ENCODE measurements at places on chromosomes 6 and 20. TPM values are rescaled to one million over a fixed set of nuclear protein-coding genes. Genes with fewer than 3 reads are reported as not detected.

GRCh38 chr6:101439790-101440189 lies 46.3 kb downstream of the GRIK2 start:
- no peak for DNase-seq

GRCh38 chr6:80356000-80356399 lies 249.5 kb downstream of the BCKDHB start:
- DNase-seq = no peak

GRCh38 chr6:152698692-152699091 lies 995 bp downstream of the MYCT1 start:
- no peak for DNase-seq

DNA sequence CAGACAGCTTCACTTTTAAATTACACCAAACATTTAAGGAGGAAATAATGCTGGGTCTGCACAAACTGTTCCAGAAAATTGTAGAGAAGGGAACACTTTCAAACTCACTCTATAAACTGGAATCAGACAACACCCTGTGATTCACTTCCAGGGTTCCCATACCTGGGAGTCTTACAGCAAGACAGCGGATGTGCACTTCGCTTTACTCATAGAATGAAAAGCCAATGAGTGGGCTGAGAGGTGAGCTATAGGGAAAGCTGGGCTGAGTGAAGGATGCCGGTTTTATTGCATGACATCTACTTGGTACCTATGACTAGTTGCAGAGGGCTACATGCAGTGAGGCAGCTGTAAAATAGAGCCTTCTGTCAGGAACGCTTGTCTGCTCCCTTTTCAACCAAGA lies 152.1 kb downstream of the FNDC1 start:
- no peak for DNase-seq

GRCh38 chr6:6474170-6474920 lies 114.2 kb upstream of the LY86 start:
- no peak for DNase-seq

DNA sequence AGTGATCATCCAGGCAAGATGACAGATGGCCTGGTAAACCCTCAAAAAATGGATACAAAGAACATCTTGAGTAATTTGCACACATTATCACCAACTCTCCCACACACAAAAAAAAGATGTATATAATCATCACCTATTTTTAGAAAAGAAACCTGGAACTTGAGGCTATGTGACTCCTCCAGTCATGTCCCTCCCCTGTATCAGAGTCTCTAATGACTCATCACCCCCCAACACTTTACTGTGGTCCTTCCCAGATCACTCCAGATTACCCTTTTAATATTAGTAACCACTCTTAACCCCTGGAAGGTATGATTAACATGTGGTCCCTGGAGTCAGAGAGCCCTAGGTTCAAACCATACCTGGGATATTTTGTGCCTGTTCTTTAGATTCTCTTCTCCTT lies 144.8 kb downstream of the ZNF217 start:
- DNase-seq = no peak

- DNase-seq = no peak
Measured at GRCh38 chr6:37381579-37381978, 27.8 kb downstream of the RNF8 start.

DNA sequence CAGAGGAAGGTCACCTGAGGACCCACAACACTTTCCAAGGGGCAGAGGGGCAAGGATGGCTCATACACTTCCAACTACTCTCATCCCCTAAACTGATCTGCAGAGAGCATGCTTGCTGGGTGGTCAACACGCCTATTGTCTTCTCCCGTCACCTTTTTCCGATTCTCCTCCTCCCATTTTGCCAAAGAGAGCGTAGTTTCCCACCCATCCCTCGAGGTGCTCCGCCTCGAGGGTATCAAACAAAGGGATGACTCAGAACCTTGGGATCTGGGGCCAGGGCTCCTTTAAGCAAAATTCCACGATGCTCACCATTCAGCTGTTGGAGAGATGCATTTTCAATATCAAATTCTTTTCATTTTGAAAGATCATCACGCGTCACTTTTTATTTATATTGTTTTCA lies 507.5 kb upstream of the SULF2 start:
- DNase-seq = no peak

- no peak for DNase-seq
Measured at GRCh38 chr6:134427721-134428120, 109.8 kb upstream of the SGK1 start.

GRCh38 chr6:133749427-133749826 lies 139.5 kb upstream of the TCF21 start:
- DNase-seq = no peak

DNA sequence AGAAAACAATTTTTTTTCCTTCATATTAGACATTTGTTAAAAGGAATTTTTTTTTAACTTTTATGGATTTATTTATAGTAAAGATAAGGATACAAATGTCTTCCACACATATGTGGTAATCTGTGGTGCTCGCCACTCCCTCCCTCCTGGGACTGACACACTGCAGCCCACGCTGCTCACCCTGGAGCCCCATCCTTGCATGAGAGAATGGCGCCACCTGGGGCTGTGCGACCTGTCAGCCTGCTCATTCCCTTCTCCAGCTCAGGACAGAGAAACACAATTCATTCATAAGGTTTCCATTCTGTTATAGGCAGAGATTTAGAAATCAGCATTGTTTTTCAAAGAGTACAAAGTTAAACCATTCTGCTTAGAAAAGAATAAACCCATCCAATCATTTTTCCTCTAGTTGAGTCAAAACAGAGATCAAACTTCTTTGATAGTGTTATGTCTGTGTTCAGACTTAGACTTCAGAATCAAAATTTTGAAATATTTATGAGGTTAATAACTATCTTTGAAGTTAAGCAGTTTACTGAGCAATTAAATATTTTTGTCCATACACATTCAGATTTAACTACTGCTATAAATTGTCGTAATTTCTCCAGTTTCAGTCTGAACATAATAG lies 42.8 kb upstream of the DYNLRB1 start:
- no peak for DNase-seq

GRCh38 chr6:104506429-104506828 lies 353.3 kb downstream of the HACE1 start:
- DNase-seq = no peak

GRCh38 chr6:90086517-90086916 lies 192.2 kb downstream of the GJA10 start:
- DNase-seq = no peak

DNA sequence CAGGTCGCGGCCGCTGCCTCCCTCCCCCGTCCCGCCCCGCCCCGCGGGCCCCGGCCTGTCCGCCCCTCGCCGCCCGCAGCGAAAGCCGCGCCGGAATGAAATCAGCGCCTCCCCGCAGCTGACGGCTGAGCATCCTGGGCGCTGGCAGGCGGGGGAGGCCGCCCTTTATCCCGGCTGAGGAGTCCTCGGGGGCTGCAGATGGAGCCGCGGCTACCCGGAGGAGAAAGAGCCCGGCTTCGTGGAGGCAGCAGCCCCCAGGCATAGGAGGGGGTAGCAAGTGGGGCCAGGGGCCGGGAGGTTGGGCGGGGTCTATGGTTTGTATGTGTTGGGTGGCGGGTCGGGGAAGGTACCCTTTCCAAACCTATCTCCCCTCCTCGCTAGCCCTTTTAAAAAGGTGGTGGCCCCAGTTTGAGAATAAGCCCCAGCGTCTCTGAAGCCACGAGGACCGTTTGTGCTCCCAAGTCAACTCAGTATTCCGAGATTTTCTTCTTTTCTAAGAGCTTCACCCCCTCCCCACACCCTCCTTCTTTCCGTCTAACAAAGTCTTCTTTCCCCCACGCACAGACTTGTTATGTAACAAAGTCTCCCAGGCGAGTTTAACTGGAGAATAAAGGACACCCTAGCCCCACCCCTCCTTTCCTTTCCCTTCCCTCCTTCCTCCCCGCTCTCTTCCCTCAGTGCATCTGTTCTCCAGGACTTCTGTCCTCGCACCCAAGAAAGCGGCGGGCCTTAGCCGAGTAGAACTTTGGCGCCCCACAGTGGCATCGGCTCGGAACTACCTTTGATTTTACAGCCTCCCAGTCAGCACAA lies 11.0 kb downstream of the POU3F2 start:
- DNase-seq = peak; percentile 62

GRCh38 chr6:33372526-33373123 lies 19.0 kb upstream of the KIFC1 start:
- no peak for DNase-seq

DNA sequence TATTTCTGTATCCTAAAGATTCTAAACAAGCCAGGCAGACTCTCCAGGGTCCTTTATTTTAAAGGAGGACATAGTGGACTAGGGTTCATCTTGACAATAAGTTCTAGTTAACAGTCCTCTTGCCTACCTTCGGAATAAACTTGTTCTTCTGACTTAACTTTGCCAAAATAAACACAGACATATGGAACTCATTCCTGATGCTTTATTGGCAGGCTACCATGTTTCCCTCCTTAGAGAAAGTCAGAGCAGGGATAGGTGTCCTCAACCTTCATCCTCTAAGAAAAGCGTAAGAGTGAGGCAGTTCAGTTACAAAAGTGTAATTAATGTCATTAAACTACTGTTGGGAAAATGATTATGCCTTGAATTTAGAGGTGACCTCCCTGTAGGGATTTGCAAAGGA lies 46.9 kb upstream of the NRSN1 start:
- no peak for DNase-seq

- DNase-seq = no peak
Measured at GRCh38 chr6:11241793-11242201, 9.3 kb upstream of the NEDD9 start.

GRCh38 chr6:117605169-117605826 lies 3.0 kb upstream of the GOPC start:
- DNase-seq = peak; percentile 54

DNA sequence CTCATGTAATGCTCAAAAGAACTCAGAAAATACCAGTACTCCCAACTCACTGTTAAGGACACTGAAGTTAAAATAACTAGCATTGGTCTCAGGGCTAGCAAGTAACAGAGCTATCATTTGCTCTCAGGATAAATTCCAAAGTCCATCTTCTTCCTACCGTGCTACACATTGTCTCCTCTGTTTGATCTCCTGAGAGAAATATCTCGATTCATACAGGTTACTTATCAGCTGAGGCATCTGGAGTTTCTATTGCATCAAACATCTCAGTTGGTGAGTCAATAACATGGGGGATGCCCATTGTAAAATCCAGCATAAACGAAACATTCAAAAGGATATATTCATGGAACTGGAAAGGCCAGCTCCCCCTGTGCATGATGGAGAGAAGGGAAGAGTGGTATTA lies 147.4 kb downstream of the BACH2 start:
- no peak for DNase-seq

DNA sequence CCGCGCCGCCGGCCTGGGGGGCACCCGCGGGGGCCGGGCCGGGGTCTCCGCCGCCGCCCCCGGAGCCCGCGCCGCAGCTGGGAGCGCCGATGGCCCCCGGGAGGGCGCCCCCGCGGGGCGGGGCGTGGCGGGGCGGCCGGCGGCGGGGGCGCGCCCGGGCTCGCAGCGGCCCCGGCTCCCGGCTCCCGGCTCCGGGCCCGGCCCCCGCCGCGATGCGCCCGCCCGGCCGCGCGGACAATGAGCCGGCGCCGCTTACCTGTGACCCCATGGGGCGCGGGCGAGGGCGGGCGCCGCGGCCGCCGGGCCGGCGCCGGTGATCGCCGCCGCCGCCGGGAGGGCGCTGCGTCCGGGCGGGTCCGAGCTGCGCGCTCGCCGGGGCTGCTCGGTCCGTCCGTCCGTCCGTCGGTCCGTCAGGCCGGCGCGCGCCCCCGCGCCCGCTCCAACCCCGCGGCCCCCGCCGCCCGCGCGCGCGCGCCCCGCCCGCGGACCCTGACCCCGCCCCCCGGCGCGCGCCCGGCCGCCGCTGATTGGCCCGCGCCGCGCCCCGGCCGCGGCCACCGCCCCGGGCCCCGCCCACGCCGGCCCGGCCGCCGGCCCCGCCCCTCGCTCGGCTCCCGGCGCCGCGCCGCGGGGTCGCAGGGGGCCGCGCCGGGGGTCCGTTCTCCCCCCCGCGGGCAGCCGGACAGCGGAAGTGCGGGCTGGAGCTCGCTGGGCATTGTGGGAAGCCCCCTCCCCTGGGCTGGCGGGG lies at the start of gene ZBTB46:
TSS of gene ZBTB46 (minus strand) at position 424 of the 748 bp plus-strand sequence. CDS start 40,507 bp downstream, outside the sequence.
- DNase-seq = no peak

- DNase-seq = no peak
Measured at GRCh38 chr20:44805979-44806620, 4.2 kb downstream of the RIMS4 start.

DNA sequence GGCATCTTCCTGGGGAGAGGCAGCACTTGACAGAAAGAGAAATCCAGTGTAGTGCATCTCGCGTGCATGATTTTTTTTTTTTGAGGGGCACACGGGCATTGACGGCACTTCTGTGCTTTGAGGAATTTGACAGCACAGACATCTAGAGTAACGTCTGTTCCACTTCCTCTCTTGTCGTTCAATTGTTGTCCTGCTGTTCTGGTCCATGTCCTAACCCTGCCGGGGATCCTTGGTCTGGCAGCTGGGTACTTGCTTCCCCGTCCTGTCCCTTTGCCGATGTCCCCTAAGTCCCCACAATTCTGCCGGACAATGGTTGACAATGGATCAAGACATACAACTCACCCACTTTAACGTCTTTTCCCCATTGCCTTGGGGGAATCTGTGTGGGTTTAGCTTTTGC lies 46.0 kb upstream of the NAA20 start:
- DNase-seq = no peak

GRCh38 chr20:1185790-1186334 lies 1.1 kb upstream of the TMEM74B start:
- DNase-seq = peak; percentile 38

- DNase-seq = no peak
Measured at GRCh38 chr6:37709250-37709931, 11.7 kb upstream of the MDGA1 start.

GRCh38 chr6:127880429-127880828 lies 20.4 kb downstream of the THEMIS start:
- DNase-seq = no peak

GRCh38 chr6:69775585-69775849 lies 21.3 kb downstream of the LMBRD1 start:
- DNase-seq = no peak

DNA sequence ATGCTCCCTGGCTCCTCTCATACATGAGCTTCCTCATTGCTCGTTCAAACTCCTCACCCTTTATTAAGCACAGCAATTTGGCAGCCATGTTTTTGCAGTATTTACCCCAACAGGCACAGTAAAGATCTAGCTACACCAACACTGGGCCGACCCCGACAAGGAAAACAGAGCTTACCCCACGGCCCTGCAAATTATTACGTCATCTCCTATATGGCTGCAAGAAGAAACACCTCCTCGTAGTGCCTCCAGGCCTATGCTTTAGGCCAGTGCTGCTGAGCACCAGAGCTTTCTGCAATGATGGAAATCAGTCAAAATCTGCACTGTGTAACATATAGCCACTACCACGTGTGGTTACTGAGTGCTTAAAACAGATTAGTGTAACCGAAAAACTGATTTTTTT lies 26.7 kb downstream of the TMC2 start:
- no peak for DNase-seq

SYTL3 gene
- polyA plus RNA-seq = 15.7 TPM

VSTM2L gene
- not detected for polyA plus RNA-seq

MYLIP gene
- polyA plus RNA-seq = 72.6 TPM

DEFB125 gene
- not detected for polyA plus RNA-seq

TBCC gene
- 126 TPM for polyA plus RNA-seq

GJA10 gene
- polyA plus RNA-seq = not detected

OPRM1 gene
- not detected for polyA plus RNA-seq

RIPPLY2 gene
- polyA plus RNA-seq = not detected

HCRTR2 gene
- not detected for polyA plus RNA-seq

RALGAPA2 gene
- 5.8 TPM for polyA plus RNA-seq

COL21A1 gene
- not detected for polyA plus RNA-seq

ZNF334 gene
- not detected for polyA plus RNA-seq

EPHA7 gene
- polyA plus RNA-seq = not detected

Measured in naive thymus-derived CD8-positive, alpha-beta T cell (primary cell).